ENCODE measurements at places on chromosomes 16 and 17.

DNA sequence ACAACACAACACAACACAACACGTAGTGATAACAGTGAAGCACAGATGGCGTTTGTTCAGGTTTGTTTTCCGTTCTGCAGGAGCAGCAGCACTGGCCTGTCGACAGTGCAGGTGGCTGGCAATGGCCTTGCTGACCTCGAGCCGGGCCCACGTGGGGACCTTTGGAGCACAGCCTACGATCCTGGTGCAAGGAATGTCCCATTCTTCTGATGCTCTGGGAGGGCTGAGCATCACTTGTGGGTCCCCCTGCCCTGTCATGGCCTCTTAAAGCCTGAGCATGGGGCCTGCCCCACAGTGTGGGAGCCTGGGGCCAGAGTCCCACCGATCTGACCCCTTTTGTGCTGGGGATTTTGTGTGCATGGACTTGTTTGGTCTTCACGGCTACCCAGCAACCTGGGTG is 6.8 kb downstream of the MAP2K3 start:
- DNase-seq = no peak

DNA sequence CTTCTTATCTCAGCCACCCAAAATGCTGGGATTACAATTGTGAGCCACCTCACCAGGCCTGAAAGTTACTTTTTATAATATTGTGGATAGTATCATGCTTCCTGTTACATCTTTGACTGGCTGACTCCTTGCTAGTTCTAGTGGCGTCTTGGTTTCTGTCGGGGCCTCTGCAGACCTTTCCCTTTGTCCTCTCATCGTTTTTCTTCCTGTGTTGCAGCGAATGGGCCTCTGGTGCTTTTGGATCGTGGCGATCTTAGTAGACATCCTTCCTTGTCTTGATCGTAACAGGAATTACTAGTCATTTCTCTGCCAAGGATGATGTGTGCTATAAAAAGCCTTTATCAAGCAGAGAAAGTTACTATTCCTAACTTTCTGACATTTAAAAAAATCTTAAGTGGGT is 20.8 kb downstream of the ASPSCR1 start:
- no peak for DNase-seq

- no peak for DNase-seq
Observed at GRCh38 chr16:76970087-76970744, 220.8 kb upstream of the MON1B start.

- no peak for DNase-seq
Observed at GRCh38 chr17:4600563-4600962, 16.2 kb downstream of the SMTNL2 start.

- no peak for DNase-seq
Observed at GRCh38 chr16:29736764-29737163, 9.0 kb downstream of the C16orf54 start.
